ENCODE measurements at places on chromosomes 1 and 21. TPM values are rescaled to one million over a fixed set of nuclear protein-coding genes. Genes with fewer than 3 reads are reported as not detected.

The AGMAT gene
- not detected for total RNA-seq

The BTG2 gene
- 130 TPM for total RNA-seq

The SLC1A7 gene
- total RNA-seq = 0.54 TPM

The SLC9C2 gene
- total RNA-seq = not detected
